ENCODE measurements at places on chromosomes 4 and X. TPM values are rescaled to one million over a fixed set of nuclear protein-coding genes. Genes with fewer than 3 reads are reported as not detected.

C4orf51 gene
- total RNA-seq: not detected

MAPK10 gene
- total RNA-seq: 0.13 TPM

TMEM271 gene
- total RNA-seq: not detected

DRD5 gene
- not detected for total RNA-seq

NWD2 gene
- total RNA-seq: not detected

WNK3 gene
- 0.38 TPM for total RNA-seq

DCX gene
- total RNA-seq: not detected

SLC9B1 gene
- 0.13 TPM for total RNA-seq

GASK1B gene
- total RNA-seq: 44.8 TPM

SMAD1 gene
- total RNA-seq: 78.8 TPM

KIT gene
- 1.2 TPM for total RNA-seq
